ENCODE measurements at places on chromosomes 6 and 20.

- no peak for DNase-seq
These were observed 75.9 kb upstream of the GATA5 start for GRCh38 chr20:62551407-62552323.

DNA sequence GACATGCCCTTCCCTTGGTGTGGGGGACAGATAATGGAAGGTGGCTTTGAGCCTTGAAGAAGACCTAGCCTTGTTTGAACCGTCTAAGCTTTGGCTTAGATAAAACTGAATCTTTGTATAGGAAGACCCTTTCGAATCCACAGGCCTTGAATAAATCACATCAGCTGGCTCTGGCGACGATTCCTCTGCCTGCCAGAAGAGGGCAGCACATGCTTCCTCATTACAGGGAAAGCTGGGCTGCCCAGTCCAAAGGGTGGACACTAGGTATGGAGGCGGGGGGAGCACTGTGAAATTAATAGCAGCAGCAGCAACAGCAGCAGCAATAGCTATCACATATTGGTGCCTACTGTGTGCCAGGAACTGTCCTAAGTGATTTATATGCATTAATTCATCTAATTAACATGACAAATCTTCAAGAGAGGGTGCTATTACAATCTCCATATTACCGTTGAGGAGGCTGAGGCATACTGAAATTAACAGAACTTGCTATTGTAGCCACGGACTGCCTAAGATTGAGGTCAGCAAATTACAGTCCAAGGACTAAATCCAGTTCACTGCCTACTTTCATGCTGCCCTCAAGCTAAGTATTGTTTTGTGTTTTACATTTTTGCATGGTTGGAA, 85.1 kb downstream of the CLIC5 start:
- DNase-seq: peak; percentile 41

GRCh38 chr6:157813191-157813590, 9.9 kb upstream of the SNX9 start:
- no peak for DNase-seq

DNA sequence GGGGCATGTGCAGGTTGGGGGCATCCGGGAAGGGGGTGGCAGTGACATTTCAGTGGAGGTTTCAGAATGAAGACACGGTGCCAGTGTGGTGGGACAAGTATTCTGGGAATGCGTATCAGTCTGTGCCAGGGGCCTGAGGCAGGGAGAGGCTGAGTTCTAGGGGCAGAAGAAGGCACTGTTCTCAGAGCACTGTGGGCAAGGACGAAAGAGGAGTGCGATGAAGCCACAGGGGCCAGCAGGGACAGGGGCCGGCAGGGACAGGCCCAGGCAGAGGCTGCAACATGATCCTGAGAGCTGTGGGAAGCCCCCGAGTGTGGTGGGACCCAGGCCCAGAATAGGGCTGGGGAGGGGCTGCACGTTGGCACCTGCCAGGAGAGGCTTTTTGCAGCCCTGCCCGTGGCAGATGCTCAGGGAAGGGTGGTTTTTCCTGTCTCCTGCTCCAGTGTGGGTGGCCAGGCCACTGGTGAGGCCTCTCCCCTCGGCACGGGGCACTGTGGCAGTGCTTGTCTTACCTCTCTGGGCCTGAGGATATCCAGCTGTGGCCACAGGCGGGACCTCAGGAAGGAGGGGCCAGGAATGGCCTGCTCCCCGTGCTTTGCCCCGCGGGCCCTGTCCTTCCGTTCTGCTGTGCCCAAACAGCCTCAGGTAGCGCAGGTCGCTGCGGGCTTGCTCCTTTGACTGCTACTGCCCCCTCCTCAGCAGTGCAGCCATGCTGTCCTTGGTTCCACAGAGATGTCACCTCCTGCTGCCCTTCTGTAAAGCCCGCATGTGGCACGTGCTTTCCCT, 10.0 kb downstream of the ENTPD6 start:
- no peak for DNase-seq

DNA sequence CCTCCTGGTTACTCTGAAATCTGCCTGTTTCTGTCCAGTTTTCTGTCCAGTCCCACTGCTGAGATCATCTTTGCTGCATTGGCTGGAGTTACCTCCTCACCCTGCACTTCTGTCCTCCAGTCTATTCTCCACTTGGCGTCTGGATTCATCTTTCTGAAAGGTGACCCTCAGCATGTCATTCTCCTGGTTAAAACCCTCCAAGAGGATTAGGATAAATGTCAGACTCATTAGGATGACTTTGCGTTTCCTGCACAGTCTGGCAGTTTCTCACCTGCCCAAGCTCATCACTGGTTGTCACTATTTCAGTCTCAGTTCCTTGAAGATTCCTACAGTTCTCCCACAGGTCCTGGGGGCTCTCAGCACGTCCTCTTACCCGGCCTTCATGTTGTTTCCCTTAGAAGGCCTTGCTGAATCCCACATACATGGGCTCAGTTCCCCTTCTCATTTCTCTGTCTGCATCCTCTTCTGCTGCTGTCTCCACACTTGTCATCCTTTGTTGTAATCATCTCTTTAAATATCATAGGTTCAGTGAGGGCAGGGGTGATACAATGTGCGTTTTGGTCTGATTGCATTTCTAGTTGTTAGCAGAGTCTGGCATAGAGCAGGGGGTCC, 374.8 kb downstream of the QKI start:
- DNase-seq: no peak

GRCh38 chr6:135179372-135179771, 1.7 kb upstream of the MYB start:
- no peak for DNase-seq

- no peak for DNase-seq
These were observed 42.8 kb downstream of the FNDC1 start for GRCh38 chr6:159212028-159212427.

DNA sequence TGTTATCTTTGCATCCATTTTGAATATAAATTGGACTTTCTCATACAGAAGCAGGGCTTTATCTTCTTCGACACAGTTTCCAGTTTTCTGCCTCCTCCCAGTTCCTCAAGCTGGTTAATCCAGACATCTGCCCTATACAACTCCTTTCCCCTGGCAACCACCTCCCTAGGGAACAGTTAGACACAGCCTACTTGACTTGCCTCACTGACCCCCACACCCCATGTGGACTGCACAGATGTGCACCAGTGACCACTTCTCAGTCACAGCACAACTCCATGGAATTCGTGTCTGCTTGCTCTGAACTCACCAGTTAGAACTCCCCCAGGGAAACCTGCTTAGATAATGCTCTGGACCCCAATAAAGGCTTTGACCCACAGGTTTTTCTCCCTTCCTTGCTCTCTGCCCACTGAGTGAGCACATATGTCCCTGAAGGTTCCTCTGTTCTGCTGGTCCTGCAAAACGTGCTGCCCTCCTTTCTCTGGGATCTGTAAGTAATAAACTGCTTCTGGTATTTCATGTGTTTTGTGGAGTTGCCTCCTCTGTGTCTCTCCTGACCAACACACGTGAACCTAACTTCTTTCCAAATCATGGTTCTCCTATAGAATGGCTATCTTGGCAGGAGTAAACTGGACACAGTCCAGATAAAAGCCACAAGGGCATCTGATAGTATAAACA, 351.2 kb downstream of the CD83 start:
- DNase-seq: no peak

- DNase-seq: no peak
These were observed 78.5 kb downstream of the RAMACL start for GRCh38 chr6:166507809-166508564.

DNA sequence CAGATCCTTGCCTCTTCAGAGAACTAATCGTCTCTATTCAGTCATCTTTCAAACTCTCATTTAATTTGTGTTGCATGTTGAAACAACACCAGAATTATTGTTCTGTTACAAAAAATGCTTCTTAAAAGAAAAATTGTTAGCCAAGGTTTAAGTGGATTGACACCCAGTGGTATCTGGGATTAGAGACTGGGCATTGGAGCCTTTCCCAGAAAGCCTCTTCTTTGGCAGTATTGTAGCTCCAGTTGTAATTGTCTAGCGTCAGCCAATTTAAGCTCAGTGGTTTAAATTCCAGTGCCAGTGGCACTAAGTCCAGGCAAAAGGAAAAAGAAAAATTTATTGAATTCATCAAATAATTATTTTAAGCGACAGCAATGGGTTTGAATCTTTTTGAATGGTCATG, 801 bp downstream of the CCDC28A start:
- no peak for DNase-seq

DNA sequence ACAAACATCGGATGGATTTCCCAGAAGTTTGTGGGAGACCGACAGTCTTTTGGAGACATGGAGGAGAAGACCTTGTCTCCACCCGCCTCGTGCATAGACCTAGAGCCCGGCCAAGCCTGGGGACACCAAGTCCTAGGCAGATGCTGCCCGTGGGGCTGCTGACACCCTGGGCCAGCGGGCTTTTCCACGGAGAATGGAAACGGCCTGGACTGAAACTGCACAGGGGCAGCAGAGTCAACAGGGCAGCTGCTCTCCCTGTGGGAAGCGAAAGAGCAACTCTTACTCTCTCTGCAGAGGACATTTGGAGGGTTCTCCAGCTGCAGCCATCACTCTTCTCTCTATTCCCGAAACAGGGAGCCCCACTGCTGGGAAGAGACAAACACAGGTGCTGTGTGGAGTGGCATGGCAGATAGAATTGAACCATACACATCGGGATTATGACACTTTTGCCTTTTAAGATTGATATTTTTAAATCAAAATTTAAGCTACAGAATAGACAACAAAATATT, 401.2 kb downstream of the THBS2 start:
- no peak for DNase-seq

DNA sequence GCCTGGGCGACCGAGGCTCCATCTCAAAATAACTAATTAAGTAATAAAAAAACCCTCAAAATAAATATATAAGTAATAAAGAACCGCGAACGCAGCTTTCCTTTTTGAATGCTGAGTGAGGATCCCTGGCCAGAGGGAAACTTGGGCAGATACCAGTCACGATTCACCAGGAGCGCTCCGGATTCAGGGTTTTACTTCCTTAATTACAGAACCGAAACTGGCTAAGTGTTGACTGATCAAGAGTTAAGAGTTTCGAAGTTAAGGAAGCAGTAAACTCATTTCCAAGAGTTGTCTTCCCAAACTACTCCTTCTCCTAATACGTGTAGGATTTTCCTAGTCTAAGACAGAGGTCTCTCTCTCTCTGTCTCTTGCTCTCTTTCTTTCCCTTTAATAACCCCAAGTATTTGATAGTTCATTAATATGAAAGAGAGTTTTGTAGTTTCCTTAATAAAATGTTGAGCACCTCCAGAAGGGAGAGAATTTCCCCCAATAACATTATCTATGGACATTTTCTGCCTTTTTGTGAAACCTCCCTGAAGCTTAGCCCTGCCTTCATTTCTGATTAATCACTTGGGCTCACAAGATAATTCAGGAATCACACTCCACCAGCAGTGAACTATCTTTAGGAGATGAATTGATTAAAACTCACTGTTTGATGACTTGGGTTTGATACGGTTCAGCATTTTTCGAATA, 61.4 kb upstream of the ZNF217 start:
- DNase-seq: no peak

GRCh38 chr6:99611148-99611547, 4.5 kb downstream of the PRDM13 start:
- DNase-seq: no peak

- DNase-seq: peak; percentile 78
These were observed 65.2 kb downstream of the PRL start for GRCh38 chr6:22231616-22232015.

GRCh38 chr6:22727710-22728109, 158.3 kb downstream of the HDGFL1 start:
- DNase-seq: no peak

GRCh38 chr6:156900292-156900691, 123.1 kb downstream of the ARID1B start:
- DNase-seq: no peak

DNA sequence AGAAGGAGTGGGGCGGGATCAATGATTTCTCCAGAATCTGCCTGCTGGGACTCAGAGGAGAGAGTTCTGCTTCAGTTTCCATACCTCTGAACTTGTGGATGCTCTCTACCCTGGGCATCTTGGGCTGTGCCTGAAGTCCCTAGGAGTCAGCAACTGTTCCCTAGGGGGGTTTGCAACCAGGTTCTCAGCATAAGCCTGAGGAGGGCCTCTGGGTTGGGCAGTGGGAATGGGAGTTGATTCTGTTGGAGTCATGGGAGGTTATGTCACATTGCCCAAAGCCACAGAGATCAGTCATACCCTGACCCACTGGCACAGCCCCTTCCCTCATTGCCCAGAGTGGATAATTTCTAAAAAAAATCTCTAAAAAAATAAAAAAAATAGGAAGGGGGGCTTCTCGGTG, 47.4 kb downstream of the MOCS1 start:
- DNase-seq: no peak

GRCh38 chr6:161117308-161117707, 125.7 kb downstream of the MAP3K4 start:
- no peak for DNase-seq

DNA sequence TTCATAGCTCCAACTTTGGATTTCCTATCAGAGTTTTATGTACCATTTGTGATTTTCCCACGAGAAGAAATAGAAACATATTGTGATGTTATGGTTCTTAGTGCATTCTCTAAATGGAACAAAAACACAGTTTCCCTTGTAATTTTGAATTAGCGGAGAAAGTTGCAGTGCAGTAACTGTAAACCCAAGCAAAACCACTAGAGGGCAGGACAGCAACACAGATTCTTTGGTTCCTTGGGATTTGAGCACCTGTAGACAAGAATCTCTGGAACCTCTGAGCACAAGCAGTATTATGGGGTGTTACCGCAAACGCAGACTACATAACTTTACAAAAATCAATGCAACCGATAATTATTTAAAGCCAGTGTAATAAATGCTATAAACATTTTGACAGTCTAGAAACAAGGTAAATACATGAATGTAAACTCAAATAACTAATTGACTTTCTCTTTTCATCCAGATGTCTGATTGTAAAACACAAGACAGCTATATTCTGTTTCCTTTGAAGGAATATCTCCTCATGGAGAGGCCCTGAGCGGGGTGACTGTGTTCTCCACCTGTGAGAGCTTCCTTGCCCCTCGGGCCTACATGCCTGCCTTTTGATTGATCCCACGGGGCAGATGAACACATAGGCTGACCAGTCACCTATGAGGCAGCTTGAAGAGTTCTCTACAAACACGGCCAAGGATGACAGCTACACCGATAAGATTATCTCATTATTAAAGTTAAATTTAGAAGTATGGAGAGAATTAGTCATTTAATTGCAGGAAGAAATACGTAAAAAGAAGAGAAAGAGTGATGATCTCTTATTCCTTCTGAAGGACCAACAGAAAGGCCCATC, 67.5 kb upstream of the COL21A1 start:
- DNase-seq: peak; percentile 46

- peak; percentile 98 for DNase-seq
These were observed 116.6 kb downstream of the MRPL14 start for GRCh38 chr6:44010411-44011349.

- no peak for DNase-seq
These were observed 33.2 kb downstream of the TAF8 start for GRCh38 chr6:42083530-42083929.

- no peak for DNase-seq
These were observed 952.6 kb upstream of the MAP3K7 start for GRCh38 chr6:91539456-91539855.

- no peak for DNase-seq
These were observed 258.5 kb downstream of the KIF16B start for GRCh38 chr20:16314748-16315159.

- DNase-seq: no peak
These were observed 30.6 kb downstream of the SHLD1 start for GRCh38 chr20:5780846-5781217.

All from RCC 7860 (cell line).